ENCODE measurements at places on chromosomes 7 and 10. TPM values are rescaled to one million over a fixed set of nuclear protein-coding genes. Genes with fewer than 3 reads are reported as not detected.

DNA sequence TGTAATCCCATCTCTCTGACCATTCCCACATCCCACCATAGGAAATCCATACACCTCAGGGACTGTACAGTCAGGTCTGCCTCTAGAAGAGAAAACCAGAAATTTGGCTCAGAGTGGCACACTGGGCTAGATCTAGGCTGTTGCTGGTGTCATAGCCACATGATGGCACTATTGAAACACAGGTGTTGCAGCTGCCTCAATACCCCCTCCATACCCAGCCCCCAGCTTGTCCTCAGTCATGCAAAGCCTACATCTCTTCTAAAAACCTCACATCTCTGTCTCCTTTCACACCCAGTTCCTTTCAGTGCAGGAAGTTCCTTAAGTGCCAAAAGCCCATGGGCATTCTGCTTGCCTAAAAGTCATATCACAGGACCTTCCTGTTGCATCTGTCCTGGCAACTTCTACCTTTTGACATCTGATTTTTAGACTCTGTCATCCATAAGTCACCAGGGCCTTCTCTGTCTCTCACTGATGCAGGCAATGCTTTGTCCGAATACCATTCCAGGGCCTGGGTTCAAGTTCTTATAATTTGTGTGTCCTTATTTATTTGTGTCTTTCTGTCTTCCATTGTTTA is 27.0 kb upstream of the HIBADH start:
- peak; percentile 47 for DNase-seq

Gene GIMAP1
- total RNA-seq: 16.7 TPM

Gene TCAF2
- 3.0 TPM for total RNA-seq

DNA sequence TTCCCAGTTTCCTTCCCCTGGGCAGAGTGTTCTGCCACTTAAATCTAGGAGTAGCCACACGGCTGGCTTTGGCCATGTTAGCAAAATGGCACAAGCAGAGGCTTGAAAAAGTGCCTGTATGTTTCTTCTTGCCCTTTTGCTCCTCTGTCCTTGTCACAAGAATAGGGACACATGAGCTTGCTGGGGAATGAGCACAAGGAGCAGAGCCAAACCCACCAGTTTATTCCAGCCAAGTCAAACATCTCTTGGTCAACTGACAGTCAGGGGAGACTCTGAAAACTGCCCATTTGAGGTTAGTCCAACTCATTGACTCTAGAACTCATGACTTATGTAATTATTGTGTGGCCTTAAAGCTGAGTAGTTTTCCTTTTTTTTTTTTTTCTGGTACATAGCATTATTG is 739.7 kb upstream of the FZD8 start:
- DNase-seq: no peak

Gene MYPN
- total RNA-seq: not detected

Gene ATRNL1
- 0.20 TPM for total RNA-seq

GRCh38 chr7:86942995-86943394 is 116.5 kb downstream of the ELAPOR2 start:
- DNase-seq: no peak

DNA sequence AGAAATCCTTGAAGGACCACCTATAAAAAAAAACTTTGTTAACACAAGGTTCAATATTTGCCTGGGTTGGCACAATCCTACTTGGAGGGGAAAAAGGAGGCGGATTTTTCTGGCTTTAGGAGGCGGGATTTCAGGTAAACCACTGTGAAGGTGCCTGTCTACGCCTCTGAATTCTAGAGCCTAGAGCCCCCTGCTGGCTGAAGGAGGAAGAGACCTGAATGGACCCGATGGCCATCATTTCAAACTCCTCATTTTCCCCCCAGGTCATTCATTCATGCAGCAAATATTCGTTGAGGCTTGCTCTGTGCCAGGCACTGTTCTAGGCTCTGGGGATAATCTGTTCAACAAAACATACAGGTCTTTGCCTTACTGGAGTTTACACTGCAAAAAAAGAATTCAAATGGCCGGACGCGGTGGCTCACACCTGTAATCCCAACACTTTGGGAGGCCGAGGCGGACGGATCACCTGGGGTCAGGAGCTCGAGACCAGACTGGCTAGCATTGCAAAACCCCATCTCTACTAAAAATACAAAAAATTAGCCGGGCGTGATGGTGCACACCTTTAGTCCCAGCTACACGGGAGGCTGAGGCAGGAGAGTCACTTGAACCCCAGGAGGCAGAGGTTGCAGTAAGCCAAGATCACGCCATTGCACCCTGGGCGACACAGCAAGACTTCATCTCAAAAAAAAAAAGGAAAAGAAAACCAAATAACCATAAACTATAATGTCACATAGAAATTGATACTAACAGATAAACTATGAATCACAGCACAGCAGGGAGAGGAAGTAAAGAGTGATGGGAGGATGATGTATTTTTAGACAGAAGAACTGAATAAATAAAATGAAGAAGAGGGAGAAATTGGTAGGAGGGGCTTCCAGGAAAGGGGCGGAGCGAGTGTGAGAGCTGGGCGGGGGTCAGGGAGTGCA is 90.1 kb upstream of the NFE2L3 start:
- peak; percentile 35 for DNase-seq

DNA sequence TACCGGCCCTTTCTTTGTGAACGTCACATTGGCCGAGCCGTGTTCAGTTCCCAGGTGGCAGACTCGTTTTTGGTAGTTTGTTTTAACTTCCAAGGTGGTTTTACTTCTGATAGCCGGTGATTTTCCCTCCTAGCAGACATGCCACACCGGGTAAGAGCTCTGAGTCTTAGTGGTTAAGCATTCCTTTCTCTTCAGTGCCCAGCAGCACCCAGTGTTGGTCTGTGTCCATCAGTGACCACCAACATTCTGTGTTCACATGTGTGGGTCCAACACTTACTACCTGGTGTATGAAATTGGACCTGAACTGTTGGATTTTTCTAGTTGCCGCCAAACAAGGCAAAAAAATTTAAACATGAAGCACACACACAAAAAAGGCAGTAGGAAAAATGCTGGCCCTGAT is 9.9 kb upstream of the CSGALNACT2 start:
- DNase-seq: no peak

DNA sequence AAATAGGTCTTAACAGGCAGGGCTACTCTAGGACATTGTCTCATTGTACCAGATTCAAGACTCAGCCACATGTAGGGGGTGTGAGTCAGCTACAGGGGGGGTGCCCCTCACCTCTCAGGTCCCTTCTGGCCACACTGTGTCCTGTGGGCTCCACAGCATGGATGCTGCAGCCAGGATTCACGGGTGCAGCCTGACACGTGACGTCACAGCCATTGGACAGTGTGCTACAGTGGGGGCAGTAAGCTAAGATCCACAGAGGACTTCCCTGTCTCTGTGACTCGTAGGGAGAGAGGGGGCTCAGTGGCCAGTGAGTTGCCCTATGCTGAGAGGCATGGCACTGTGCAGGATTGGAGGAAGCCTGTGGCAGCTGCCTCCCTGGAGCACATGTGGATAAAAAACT is 77.9 kb downstream of the TMEM178B start:
- DNase-seq: no peak

DNA sequence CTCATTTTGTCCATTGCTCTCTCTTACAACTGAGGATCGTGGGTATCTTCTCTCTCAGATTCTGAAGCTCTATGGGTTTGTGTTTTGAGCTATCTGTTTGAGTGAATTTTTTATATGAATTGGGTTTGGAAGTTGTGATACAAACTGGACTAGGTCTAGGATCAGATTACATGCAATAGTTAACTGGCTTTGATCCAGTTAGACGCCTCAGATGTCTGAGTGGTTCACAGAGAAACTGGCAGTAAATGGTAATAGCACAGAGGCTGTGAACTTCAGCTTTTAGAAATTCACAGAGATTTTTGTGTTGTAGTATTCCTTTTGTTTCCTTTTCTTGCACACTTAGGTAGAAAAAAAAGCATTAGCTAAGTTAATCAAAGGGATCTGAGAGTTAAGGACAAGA is 12.7 kb upstream of the DNMBP start:
- DNase-seq: no peak

DNA sequence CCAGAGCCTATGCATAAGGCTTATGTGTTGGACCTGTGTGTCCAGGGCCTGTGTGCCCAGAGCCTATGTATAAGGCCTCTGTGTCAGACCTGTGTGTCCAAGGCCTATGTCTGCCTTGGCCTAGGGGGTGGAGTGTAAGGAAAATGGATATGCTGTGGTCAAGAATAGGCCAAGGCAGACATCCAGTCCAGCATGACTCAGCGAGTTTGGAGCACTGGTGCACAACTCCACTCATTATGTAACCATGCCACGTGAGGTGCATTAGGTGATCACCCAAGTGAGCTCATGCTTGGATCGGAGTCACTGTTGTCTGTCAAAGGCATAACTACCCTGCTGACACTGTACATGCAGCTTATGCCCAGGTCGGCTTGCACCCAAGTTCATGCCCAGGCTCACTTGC is 238.9 kb downstream of the CACNA2D1 start:
- peak; percentile 39 for DNase-seq

DNA sequence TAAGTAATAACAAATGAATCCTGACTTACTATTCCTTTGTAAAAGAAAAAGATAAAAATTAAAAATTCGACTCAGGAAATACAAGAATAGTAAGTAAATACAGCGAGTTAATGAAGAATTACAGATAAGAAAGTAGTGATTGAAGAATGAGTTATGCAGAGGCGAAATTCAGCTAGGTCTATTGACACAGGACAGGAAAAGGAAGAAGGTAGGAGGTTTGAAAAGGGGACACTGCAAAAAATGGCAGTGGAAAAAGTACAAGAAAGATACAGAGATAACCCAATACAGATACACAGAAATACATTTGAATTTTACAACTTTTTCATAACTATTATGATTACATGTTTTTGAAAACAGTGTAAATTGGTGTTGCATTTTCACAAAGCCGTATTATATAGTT is 28.0 kb downstream of the JAZF1 start:
- DNase-seq: peak; percentile 11

Gene MCMBP
- 44.2 TPM for total RNA-seq

- no peak for DNase-seq
Observed at GRCh38 chr7:130669085-130669700, 645 bp upstream of the COPG2 start.

Gene STOX1
- 0.22 TPM for total RNA-seq

GRCh38 chr10:124168581-124168980 is 75.2 kb upstream of the CHST15 start:
- DNase-seq: no peak

Gene OPALIN
- total RNA-seq: not detected

Data from lung microvascular endothelial cell (primary cell).